GDM1 (cell line): ENCODE measurements at places on chromosomes 13 and 19.

GRCh38 chr19:36215276-36216123 is 594 bp downstream of the ZNF146 start:
- DNase-seq = no peak

GRCh38 chr13:111858571-111858970 is 208.4 kb upstream of the SOX1 start:
- no peak for DNase-seq

- no peak for DNase-seq
These were observed 830.3 kb downstream of the PCDH9 start for GRCh38 chr13:66399873-66400272.

- DNase-seq = no peak
These were observed 2.6 kb upstream of the DOHH start for GRCh38 chr19:3503036-3503572.

- no peak for DNase-seq
These were observed 14.6 kb downstream of the KBTBD7 start for GRCh38 chr13:41179593-41180250.

- no peak for DNase-seq
These were observed 204.0 kb upstream of the STARD13 start for GRCh38 chr13:33489563-33489962.

GRCh38 chr13:57969951-57970350 is 338.4 kb downstream of the PCDH17 start:
- DNase-seq = no peak

- no peak for DNase-seq
These were observed 1456.2 kb upstream of the SLC10A2 start for GRCh38 chr13:104522235-104523072.

DNA sequence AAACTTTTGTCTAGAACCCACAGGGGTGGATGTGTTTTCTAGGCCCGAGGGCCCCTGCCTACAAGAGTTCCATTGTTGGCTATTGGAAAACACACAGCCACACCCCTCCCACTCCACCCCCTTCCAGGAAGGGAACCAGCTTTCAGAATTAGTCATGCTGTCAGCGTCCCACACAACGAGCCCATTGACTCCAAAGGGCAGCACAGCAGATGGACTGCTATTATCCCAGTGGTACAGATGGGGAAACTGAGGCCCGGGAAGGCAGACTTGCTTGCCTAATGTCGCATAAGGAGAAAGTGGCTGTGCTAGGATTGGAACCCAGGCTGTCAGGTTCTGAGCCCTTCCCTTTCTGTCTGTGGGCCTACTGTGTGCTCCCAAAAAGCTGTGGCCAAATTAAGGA is 8.1 kb upstream of the FXYD3 start:
- DNase-seq = no peak

GRCh38 chr19:6392221-6393073 is 517 bp downstream of the GTF2F1 start:
- no peak for DNase-seq

GRCh38 chr19:6750062-6750461 is 10.6 kb downstream of the TRIP10 start:
- DNase-seq = no peak

DNA sequence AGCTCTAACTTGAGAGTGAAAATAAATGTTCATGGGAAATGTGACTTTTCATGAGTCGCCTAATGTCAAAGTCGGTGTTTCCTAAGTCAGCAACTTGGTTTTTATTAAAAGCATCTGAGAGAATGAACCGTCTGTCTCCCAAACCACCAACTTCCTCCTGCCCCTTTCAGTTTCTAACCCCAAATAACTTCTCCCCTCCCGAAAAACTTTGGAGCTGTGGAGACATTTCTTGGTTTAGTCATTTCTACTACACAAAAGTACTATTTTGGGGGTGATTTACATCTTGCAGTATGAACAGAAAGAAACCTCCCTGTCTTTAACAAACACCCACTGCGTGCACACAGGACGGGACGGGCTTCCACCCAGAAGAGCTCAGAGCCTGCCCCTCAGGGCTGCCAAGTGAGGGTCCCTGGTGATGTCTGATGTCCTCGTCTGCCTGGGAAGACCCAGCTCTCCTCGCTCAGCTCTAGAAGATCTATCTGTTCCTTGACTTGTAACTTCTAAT is 65.0 kb downstream of the RASA3 start:
- DNase-seq = peak; percentile 42
